Inflammatory macrophage treated with lipopolysaccharide for 1 hour (primary cell): ENCODE measurements at places on chromosomes 5 and 9.
A peak's percentile ranks its signal among the peaks of the same experiment; 100 is the strongest.

- no peak for DNase-seq
Measured at GRCh38 chr5:137994556-137994955, 38.3 kb downstream of the FAM13B start.

- no peak for DNase-seq
Measured at GRCh38 chr9:96567203-96567700, 52.4 kb downstream of the CDC14B start.

GRCh38 chr5:146199176-146199815 lies 4.1 kb upstream of the RBM27 start:
- no peak for DNase-seq

DNA sequence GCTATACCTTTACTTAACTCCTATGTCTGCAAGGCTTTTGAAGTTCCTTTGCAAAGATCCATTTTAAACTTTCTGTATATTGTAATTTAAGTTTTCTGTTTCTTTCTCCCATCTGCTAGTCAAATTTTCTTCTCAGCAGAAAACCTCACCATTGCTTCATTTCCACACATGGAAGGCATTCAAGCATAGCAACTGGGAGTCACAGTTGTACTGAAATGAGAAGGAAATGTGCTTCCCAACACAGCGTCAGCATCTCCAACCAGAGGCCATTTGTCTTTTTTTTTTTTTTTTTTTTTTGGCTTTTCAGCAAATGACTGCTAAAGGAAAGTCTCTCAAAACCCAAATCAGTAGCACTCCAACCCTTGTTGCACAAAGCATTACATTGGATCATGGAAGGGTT lies 92.5 kb downstream of the RAB3C start:
- no peak for DNase-seq

DNA sequence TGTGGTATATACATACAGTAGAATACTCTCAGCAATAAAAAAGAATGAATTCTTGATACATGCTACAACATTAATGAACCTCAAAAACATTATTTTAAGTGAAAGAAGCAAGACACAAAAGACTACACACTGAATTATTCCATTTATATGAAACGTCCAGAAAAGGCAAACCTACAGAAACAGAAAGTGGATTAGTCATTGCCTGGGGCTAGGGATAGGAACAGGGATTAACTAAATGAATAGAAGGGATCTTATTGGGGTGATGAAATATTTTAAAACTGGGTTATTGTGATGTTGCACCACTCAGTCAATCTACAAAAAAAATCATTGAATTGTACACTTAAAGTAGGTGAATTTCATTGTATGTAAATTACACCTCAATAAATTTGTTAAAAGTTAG lies 326.7 kb downstream of the PIK3R1 start:
- no peak for DNase-seq

DNA sequence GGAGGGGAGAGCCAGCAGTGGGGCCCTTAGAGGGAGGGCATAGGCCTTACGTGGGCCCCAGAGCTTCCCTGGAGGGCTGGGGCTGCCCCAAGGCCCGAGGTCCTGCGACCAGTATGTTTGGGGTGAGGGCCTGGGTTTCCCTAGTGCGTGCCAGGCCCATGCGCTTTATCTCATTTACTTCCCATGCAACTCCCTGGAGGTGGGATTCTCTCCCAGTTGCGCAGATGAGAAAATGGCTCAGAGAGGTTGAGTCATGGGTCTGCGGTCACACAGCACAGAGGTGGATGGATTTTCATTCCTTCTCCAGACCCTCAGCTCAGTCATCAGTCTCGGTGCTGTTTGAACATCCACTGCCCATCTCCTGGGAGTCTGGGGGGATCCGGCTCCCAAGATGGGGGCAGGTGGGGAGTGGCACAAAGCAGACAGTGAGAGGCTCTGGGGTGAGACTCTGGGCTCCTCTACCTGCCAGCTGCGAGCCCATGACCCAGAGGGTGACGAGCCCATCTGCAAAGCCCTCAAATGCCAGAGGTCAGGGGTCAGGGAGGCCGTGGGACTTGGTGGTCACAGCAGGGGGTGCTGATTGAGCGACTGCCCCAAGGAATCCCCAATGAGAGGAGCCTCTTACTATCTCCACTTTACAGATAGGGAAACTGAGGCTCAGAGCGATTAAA lies 171.2 kb downstream of the GAPVD1 start:
- no peak for DNase-seq

GRCh38 chr9:113238202-113238858 lies 17.0 kb downstream of the SLC31A1 start:
- no peak for DNase-seq

DNA sequence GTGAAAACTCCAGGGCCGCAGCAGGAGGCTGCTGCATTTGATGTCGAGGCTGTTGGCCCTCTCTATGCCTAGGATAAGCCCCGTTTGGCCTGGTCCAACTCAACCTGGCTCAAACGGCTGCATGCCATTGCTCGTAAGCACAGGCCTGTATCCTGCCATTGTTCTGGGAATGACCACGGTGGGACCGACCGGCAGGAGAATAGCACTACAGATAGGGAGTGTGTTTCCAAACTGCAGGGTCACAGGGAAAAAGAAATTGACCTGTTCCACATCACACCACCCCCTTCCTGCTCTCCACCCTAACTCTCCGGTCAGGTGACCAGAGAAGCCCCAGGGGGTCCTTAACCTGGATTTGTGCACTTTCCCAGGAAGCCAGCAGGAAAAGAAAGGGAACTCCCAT lies 278.7 kb upstream of the KLF4 start:
- no peak for DNase-seq

DNA sequence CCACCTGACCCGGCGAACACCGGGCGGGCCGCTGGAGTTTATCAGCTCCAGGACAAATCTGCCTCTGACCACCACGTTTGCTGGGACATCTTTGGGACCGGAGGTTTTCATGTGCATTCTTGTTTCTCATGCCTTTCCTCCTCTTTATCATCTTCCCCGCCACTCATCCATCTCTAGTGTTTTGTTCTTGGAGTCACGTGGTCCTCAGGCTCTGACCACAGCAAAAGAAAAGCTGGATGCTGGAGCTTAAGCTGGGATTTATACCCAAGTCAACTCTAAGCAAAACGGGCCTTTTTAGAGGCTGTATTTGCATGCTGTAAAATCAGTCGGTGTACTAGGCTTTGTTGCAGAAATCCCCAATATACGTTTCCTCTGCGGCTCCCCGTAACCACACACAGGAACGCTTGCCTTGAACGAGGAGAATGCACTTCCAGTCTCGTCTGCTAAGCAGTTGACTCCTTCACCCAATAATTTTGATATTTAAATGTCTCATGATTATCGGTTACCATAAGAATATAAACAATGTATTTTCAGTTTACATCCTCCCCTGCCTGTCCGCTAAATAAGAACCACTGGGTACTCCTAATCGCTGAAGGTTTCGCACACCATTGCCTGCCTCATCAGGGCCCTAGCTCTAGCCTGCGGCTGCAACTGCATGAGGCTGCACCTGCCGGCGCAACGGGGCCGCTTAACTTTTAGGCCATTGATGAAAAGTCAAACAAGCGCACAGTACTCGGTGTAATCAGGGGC lies 560 bp upstream of the NDUFS6 start:
- no peak for DNase-seq

GRCh38 chr5:122639033-122639432 lies 135.8 kb upstream of the SNX2 start:
- no peak for DNase-seq

DNA sequence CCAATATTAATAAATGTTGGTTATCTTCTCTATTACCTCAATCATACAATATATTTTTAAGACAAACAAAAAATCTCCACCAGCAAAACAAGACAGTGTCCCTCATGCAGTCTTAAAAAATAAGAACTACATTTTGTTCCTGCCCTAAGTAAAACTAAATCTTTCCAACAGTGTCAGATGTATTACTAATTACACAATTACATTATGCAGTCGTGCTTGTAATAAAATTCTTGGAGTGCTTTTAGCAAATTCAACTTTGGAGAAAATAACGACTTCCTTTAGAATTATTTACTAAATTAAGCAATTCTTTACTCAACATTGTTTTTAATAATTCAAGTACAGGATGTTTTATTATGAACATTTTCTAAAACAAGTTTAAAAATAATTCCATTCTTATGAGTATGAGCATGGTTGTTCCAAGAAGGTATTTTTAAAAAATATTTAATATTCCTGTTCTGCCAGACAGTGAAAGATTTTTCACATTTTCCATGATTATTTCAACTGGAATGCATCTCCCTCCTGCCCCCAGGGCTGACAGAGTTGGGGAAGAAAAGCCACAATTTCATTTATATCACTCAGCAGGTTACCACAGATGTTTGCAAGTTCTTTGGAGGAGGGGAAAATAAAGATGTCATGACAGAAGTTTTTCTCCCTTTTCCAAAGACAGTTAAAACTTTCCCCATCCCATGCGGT lies 137.9 kb downstream of the FAM114A2 start:
- DNase-seq, result no peak

DNA sequence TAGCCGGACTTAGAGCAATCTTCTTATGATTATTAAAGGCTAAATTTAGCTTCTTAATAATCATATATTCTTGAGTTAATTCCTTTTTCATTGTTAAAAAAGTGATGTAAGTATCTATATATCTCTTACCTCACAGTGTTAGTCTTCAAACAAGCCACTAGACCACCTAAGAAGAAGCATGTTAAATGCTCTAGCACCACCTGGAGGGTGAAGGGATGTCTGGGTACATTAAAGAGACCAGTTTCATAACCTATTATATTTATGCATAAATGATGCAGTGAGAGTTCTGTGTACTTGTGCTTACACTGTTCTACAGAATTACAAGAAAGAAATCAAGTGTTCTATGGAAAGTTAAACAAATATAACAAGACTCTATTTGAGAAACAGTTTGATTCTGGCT lies 55.9 kb upstream of the SLCO6A1 start:
- DNase-seq, result no peak

DNA sequence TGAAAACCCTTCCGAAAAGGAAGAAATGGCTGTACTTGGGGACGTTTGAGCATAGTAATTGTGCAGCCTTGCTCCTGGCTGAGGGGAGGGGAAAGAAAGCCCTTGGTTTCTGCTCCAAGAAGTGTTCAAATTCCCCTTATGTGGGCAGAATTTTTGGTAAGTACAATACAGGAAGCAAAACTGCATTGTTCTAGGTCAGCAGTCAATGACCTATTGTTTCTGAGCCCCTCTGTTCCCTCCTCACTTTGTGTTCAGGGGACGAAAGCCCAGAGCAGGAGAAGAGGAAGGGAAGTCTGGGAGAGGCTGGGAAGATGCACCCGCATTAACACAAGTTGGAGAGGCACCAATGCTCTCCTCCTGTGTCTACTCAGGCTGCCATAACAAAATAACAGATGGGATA lies 11.9 kb downstream of the BASP1 start:
- DNase-seq, result peak; percentile 48

GRCh38 chr5:173919443-173919842 lies 31.3 kb downstream of the CPEB4 start:
- DNase-seq, result no peak

DNA sequence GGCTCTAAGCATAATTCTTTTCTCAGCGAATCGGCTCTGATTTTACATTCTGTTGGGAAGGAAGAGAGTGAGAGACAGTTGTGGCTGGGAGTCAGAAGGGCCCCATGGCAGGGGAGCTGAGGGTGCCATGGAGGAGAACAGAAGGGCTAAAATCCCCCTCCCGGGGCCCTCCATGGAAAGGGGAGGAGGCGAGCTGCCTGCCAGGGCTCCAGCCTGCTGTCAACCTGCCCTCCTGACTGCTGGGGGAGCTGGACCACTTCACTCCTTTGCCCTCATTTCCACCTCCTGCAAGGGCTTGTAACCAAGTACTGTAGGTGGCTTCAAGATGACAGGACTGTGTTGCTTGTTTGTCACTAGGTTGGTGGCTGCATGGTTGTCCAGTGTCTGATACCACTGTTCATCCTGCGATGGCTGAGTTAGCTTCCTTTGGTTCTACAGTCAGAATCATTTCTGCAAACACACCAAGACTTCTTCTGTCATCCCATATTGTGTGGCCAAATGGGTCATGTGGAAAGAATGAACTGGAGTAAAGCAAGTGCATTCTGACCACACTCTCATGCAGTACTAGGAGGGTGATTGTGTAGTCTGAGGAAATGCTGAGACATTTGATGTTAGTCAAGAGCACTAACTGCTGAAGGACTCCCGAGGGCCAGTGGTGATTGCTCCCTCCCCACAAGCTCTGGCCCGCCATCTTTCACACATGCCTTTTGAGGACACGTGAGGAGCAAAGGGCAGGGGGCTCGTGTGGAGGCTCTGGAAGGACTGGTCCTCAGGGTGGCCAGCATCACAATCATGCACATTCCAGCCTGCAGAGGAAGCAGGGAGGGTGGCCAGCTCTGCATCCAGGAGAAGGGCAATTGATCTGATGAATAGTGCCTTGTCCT lies 307.2 kb downstream of the GADD45G start:
- no peak for DNase-seq

DNA sequence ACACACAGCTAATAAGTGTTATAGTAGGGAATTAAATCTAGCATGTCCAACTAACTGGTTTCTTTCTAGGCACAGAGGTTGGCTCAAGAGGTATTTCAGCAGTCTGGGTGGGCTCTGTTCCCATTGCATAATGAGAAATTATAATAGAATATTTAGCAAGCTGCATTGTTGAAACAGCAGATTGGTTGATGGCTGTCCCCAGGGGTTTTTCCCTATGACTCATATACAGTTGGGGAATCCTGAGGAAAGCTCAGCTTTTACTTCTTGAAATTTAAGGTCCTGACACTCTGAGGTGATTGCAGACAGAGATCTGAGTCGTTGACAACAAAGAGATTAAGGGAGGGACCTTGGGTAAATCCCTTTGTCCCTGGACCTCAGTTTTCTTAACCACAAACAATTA lies 38.3 kb upstream of the TNFSF8 start:
- DNase-seq, result peak; percentile 98

DNA sequence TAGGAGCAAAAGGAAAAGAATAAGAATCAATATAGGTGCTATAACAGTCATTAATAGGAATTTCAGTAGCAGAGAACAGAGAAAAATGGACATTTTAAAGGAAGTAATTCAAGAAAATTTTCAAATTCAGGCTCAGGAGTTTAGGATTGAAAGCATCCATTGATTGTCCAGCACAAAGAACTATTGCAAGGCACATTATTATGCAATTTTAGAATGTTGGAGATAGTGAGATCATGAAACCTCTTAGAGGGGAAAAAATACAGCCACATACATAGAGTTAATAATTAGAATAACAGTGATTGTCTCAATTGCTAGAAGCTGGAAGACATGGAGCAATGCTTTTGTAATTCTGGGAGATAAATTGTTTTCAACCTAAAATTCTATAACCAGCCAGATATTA lies 31.5 kb downstream of the CNTLN start:
- peak; percentile 49 for DNase-seq
